IPS DF 6.9 (cell line): ENCODE measurements at places on chromosomes 2 and 18.

GRCh38 chr2:157743051-157743450, 114.4 kb upstream of the ACVR1C start:
- no peak for DNase-seq

DNA sequence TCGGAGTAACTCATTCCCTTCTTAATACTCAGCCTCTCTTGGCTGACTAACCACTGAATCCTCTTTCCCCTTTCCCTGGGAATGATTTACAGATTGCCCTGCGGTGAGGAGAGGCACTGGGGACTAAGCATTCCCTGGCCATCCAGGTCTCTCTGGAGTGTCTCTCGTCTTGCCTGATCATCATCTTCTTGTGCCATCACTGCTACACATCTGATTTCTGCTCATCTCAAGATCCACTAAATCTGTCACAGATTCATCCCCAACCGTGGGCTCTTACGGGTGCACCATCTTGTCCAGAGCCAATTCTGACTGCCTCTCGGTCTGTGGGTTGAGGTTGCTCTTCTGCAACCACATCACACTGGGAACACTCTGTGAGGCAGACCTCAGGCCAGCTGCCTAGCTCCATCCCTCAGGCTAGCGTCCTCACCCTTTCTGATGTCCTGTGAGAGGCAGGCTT, 12.0 kb downstream of the SFTPB start:
- no peak for DNase-seq

DNA sequence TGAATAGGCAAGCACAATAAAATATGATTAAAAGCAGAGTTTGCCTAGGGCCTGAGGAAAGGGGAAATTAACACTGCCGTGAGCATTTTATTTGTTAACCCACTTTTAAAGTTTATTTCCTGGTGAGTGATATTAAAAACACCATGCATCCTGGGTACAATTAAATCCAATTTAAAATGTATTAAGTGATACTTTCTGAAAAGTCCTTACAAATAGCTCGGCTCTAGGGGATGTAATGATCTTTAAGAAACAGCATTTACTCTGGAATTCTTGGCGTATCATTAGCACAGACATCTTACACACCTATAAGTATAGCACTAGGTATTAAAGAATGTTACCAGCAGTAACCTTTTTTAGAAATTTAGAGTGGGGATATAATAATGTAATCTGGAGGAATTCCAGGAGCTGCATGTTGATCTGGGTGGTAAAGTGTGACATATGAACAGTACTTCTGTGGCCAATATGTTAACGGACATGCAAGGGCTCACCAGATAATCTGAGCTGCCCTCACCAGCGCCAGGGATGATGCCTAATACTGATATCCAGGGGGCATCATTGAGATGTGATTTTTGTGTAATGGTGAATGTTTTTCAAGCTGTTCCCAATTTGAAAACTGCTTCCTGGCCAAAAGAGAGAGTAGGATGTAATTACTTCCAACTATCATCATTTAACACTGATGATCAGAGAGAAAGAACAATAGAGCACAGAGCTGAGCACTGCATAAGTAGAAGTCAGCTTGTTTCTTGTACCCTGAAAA, 235.9 kb downstream of the DSEL start:
- DNase-seq, result no peak

GRCh38 chr2:175147186-175147585, 20.8 kb downstream of the ATF2 start:
- DNase-seq, result no peak

- DNase-seq, result no peak
Observed at GRCh38 chr2:113104054-113104611, 23.3 kb upstream of the IL1RN start.

DNA sequence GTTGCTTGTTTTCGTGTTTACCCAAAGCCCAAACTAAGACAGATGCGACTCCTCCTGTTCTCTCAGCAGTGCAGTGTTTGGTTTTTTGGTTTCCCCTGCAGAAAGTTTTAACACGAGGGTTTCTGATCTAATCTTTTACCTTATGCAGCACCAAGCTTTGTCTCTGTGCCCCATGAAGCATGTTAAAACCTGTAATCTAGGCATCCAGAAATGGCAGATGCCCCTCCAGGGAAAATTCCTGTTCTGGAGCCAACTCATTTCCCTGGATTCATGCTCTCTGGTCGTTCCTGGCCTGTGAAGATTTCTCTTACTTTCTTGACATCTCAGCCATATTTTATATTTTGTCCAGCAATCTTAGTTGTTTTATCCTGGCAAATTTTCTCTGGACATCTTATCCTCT, 91.5 kb downstream of the LTBP1 start:
- no peak for DNase-seq

- no peak for DNase-seq
Observed at GRCh38 chr2:158965107-158965506, 3.3 kb upstream of the TANC1 start.

GRCh38 chr2:40559175-40559574, 107.3 kb upstream of the SLC8A1 start:
- no peak for DNase-seq

- no peak for DNase-seq
Observed at GRCh38 chr18:57439609-57439968, 4.4 kb downstream of the ONECUT2 start.

DNA sequence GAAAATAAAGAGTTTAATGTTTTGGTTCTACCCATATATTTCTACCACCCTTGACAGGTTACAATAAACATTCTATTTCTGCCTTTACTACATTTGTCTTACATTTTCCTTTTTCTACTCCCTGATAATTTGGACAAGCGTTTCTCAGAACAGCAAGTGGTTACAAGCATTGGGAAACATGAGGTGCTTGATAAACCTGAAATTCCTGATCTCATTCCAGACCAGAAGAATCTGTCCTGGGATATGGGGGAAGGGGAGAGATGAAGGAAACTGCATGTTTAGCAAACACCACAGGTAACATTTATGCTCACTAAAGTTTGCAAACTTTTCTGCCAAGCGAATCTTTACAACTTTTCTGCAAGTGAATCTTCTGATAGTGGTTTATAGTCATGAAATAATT, 28.3 kb upstream of the DSC1 start:
- DNase-seq, result no peak

DNA sequence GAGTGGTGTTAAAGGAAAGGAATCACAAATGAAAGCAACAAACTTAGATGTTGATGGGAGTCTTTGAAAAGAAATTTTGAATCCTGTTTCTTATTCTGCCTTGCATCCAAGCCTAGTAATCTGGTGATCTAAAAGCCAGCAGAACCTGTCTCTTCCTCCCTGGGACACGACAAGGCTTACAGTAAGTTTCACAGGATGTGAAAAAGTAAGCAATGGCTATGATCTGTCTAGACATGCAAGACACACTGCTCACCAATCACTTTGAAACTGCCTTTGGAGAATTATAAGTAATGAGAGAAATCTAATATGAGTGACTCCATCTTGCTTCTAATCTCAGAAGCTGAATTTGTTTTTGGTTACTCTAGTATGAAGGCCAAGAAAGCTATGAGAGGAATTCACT, 103.7 kb downstream of the KCNH7 start:
- DNase-seq, result no peak

- no peak for DNase-seq
Observed at GRCh38 chr2:5148392-5149085, 543.6 kb upstream of the SOX11 start.

- no peak for DNase-seq
Observed at GRCh38 chr2:231887756-231888155, 38.4 kb downstream of the NPPC start.

DNA sequence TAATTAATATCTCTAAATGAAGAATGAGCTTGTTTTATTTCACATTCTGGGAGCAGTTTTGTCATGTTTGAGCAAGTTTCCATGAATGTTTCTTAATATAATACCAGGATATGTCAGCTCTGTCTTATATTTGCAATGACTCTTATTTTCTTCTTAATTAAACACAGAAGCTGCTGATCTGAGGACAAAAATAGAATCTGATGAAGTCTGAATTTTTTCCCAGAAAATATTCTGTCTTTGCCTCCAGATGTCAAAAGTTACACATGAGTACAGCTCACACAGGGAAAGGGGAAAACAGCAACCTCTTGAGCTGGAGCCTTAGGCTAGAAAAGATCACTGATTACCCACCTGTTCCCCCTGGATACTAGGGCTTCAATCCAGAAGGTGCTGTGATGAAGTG, 606.6 kb upstream of the SYT4 start:
- DNase-seq, result no peak

- DNase-seq, result no peak
Observed at GRCh38 chr18:62128157-62128556, 58.7 kb downstream of the PIGN start.

- DNase-seq, result no peak
Observed at GRCh38 chr2:47038656-47039488, 116.2 kb downstream of the STPG4 start.

GRCh38 chr2:70994009-70994698, 519 bp downstream of the TEX261 start:
- no peak for DNase-seq

- DNase-seq, result no peak
Observed at GRCh38 chr2:148796735-148797512, 78.1 kb upstream of the KIF5C start.

DNA sequence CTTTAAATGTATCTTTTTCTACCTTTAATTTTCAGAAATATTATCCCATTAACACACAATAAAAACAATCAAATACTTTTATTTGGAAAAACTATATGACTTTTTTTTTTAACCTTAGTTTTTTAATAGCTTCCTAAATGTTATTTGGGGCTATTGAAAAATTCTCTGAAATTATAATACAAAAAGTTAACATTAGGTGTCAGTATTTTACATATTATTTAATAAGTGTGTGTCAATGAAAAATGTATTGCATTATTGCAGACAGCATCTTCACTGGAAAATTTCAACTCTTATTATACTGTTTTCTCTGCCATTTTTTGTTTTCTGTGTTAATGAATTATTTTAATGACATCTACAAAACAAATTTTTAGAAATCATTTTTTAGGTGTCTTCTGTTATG, 51.1 kb upstream of the ARHGAP15 start:
- no peak for DNase-seq

DNA sequence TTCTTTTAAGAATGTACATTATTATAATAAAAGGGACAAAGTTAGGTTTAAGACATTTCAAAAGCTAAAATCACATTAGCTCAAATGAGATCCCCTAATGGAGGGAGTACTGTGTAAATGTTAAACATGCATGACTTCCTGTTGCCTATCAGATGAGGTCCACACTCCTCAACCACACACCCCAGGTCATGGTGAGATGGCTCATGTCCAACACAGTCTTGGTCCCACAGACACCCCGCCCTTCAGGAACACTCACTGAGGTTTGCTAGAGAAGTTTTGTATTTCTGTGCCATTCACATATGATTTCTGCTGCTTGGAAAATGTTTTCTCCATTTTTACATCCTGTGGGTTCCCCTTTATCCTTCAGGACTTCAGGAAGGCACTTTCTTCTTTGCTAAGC, 491.0 kb downstream of the SOX11 start:
- no peak for DNase-seq

GRCh38 chr2:73823916-73824523, 4.7 kb upstream of the STAMBP start:
- no peak for DNase-seq

- no peak for DNase-seq
Observed at GRCh38 chr18:3120356-3120755, 99.4 kb downstream of the MYOM1 start.

DNA sequence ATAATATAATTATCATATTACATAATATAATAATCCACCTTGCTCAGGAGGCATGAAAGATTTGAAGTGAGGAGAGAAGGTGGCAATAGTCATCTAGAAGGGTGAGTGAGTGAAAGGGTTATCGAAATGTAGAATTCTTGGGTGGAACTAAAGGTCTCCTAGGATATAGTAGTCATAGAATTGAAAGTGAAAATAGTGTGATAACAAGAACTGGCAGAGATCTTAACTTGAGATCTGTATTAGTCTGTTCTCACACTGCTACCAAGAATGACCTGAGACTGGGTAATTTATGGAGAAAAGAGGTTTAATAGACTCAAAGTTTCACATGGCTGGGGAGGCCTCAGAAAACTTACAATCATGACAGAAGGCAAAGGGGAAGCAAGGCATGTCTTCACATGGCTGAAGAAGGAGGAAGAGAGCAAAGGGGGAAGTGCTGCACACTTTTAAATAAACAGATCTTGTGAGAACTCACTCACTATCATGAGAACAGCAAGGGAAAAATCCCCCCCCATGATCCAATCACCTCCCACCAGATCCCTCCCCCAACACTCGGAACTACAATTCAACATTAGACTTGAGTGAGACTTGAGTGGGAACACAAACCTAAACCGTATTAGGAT, 351.5 kb downstream of the NR4A2 start:
- DNase-seq, result no peak

DNA sequence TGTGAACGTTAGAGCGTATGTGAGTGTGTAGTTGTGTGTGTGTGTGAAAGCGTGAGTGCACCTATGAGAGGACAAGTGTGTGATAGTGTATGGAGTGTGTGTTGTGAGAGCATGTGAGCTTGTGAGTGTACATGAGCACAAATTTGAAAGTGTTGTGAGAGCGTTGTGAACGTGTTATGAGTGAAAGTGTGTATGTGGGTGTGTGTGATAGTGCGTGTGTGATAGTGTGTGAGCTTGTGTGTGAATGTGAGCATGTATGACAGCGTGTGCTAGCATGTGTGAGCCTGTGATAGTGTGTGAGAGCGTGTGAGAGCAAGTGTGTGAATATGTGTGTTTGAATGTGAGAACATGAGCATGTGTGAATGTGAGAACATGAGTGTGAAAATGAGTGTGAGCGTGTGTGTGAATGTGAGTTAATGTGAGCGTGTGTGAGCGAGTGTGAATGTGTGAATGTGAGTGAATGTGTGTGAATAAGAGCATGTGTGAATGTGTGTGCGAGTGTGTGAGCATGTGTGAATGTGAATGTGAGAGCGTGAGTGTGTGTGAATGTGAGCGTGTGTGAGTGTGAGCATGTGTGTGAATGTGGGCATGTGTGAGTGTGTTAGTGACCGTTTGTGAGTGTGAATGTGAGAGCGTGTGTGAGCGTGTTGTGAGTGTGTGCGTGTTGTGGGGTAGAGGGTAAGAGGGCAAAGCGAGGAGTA, 25.0 kb downstream of the RALB start:
- DNase-seq, result no peak

GRCh38 chr2:157355618-157356017, 30.0 kb upstream of the ERMN start:
- DNase-seq, result no peak

DNA sequence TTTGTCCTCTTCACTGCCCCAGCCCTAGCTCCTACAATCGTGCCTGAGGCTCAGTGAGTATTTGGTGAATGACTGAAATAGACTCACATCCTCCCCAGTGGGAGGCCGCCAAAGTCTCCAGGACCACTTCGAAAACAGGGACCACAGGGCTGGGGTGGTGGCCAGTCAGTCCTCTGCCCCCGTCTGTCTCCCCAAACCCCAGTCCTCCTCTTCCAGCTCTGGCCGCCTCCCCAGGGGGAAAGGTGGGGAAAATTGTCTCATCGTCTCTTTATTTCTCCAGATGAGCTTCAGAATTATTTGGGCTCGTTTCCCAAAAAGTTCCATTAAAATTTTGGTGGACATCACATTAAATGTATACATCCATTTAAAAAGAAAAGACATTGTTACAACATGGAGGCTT, 43.5 kb downstream of the NPPC start:
- no peak for DNase-seq
